ENCODE measurements at places on chromosomes 5 and 9.

- DNase-seq, result no peak
Observed at GRCh38 chr9:131915181-131915580, 164.5 kb downstream of the MED27 start.

DNA sequence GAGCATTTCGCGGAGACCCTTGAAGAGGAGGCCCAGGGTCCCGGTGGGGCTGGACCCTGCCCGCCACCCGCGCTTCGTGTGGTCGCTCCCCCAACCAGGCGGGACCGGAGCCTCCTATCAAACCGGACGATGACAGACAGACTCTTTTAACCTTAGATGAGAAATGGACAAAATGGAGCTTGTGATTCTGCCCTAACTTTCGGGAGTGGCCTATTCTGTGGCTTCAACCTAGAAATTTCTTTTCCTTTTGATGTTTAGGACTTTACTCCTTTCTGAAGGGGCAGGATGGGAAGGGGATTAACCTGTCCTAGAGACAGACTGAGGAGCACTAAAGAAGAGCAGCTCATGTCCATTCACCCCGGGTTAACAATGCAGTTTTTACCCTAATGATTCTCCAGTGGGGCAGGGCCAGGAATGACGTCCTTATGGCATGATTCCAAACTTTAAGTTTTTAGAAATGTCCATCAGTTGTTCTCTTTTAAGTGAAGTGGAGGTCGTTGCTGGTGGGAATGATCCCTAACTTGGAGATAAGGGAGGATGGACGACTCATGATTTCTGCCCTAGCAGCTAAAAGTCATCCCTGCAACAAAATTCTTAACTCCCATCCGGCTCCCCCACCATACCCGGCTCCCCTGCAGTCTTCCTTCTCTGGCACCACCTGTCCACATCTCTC is 1.0 kb downstream of the NIPSNAP3A start:
- DNase-seq, result no peak

- DNase-seq, result no peak
Observed at GRCh38 chr5:171702135-171702770, 83.4 kb upstream of the SMIM23 start.

GRCh38 chr9:107841076-107841475 is 351.5 kb upstream of the KLF4 start:
- DNase-seq, result no peak

GRCh38 chr5:40841068-40841805 is at the start of gene CARD6:
TSS of gene CARD6 (plus strand) at chr5:40841367. CDS start at chr5:40841383, 16 bp downstream.
- peak; percentile 60 for DNase-seq

DNA sequence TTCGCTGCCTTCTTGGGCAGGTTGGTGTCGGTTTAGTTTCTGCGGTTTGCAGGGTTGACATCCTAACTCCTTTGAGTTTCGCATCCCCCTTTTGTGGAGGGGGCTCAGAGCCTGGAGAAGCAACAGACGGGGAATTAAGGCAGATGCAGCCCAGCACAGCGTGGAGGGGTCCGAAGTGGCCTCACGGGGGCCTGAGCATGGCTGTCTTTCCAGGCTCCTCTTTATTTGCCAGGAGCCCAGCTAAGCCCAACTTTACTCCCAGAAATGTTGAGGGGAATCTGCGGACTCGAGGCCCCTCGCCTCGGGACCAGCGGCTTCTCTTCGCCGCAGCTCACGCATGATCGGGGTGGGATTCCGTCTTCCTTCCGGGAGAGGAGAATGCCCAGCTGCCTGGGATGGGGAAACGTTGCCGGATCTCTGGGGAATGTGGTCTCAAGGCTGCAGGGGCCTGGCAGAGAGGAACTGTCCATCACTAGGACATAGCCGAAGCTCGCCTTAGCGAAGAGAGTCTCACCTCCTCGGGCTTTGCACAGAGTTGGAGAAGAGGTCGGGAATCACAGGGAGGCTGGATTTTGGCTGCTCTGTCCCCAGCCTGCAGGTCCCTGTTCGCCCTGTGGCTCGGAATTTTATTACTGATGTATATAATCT is 1.3 kb downstream of the RAI14 start:
- DNase-seq, result no peak

- DNase-seq, result no peak
Observed at GRCh38 chr5:160837211-160837610, 14.8 kb downstream of the ATP10B start.

Measured in vagina (tissue), 2 donors.